ENCODE measurements at places on chromosomes 7 and 10.

DNA sequence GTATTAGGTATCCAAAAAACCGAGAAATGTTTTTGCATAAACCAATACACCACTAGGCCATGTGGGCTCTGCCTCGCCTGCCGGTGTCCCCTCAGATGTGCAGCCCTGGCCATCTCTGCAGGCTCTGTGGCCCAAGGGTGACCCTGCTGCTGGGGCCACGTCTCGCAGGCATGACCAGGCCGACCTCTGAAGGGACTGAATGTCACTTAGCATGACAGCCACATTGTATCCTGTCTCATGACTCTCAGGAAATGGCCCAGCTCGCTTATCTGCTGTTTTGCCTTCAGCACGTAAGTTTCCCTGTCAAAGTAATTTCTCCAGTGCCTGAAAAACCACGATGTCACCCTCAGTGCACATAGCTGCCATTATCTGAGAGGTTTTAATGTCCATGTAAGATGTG lies 49.5 kb upstream of the ZNF32 start:
- H3K4me3 ChIP-seq: no peak overlapping the region
- peaks cover 3% of the 10 kb centered on the region for H3K27me3 ChIP-seq
- peaks cover 9% of the 10 kb centered on the region for H3K4me1 ChIP-seq
- no peak overlapping the region for H3K27ac ChIP-seq
- no peaks in the 10 kb centered on the region for H3K36me3 ChIP-seq

DNA sequence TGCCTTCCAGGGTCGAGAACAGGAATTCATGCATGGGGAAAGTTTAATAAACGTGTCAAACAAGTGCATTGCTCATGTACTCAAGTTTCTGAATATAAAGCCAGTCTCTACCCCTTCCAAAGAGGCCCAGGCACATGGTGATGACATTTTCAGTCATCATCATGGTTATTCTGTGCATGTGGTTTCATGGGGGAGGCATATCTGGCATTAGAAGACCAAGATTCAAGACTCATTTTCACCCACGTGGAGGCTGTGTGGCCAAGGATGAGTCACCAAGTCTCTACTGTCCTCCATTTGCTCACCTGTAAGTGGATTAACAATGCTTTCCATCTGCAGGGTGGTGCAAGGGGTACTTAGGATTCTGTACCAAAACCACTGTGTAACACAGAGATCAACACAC lies 34.0 kb upstream of the CNPY1 start:
- H3K27ac ChIP-seq: no peak overlapping the region
- H3K27me3 ChIP-seq: peaks cover 41% of the 10 kb centered on the region
- DNase-seq: no peak
- H3K4me3 ChIP-seq: no peak overlapping the region

GRCh38 chr10:97711640-97712572 lies 1.6 kb upstream of the MARVELD1 start:
- peaks cover 21% of the 10 kb centered on the region for H3K4me1 ChIP-seq
- H3K27me3 ChIP-seq: no peaks in the 10 kb centered on the region

GRCh38 chr7:67462781-67463191 lies 466.2 kb downstream of the TYW1 start:
- no peaks in the 10 kb centered on the region for H3K36me3 ChIP-seq
- H3K4me1 ChIP-seq: no peaks in the 10 kb centered on the region
- H3K27me3 ChIP-seq: peaks cover 27% of the 10 kb centered on the region
- H3K27ac ChIP-seq: no peak overlapping the region
- no peak overlapping the region for H3K4me3 ChIP-seq

DNA sequence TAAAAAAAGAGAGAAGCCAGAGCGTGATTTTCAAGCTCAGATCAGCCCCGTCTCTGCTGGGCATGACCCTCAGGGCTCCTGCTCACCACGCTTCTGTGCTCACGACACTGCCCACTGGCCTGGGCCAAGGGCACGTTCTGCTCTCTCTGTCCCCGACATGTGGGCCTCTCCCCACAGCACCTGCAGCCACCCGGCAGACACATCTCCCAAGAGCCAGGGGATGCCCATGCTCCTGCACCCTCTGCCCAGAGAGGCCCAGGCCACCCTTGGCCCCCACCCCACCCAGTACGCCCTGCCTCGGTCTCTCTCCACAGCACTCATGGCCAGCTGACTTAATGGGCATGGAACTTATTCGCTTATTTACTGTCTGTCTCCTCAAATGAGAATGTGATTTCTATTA lies 175.4 kb upstream of the RNF32 start:
- DNase-seq: no peak
- no peaks in the 10 kb centered on the region for H3K4me1 ChIP-seq
- no peak overlapping the region for H3K4me3 ChIP-seq

DNA sequence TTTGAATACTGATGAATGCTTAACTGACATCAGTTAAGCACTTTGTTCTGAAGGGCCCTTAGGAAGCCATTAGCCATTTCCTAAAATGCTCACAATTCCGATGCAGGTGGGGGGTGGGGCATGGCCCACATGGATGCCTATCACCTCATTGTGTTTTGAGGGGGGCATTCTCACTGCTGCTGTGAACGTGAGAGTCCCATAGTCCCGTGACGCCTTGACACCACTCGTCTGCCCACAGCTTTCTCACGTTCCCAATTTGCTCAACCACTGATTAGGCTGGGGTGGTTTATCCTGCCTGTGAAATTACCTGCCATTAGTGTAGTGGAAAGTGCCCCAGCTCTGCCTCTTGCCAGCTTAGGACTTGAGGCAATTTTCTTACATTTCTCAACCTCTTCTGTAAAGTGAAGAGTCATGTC lies 31.9 kb downstream of the DUSP5 start:
- no peaks in the 10 kb centered on the region for H3K27me3 ChIP-seq
- no peak overlapping the region for H3K4me3 ChIP-seq
- peaks cover 18% of the 10 kb centered on the region for H3K4me1 ChIP-seq
- no peak for DNase-seq

- H3K4me3 ChIP-seq: no peak overlapping the region
- no peaks in the 10 kb centered on the region for H3K36me3 ChIP-seq
- peaks cover 1% of the 10 kb centered on the region for H3K4me1 ChIP-seq
- peak overlapping the region; percentile 70 for H3K27ac ChIP-seq
Measured at GRCh38 chr7:20064974-20065862, 152.0 kb downstream of the MACC1 start.

GRCh38 chr7:83796760-83797159 lies 147.8 kb upstream of the SEMA3E start:
- H3K27me3 ChIP-seq: no peaks in the 10 kb centered on the region
- no peaks in the 10 kb centered on the region for H3K4me1 ChIP-seq
- H3K36me3 ChIP-seq: no peaks in the 10 kb centered on the region
- DNase-seq: no peak

DNA sequence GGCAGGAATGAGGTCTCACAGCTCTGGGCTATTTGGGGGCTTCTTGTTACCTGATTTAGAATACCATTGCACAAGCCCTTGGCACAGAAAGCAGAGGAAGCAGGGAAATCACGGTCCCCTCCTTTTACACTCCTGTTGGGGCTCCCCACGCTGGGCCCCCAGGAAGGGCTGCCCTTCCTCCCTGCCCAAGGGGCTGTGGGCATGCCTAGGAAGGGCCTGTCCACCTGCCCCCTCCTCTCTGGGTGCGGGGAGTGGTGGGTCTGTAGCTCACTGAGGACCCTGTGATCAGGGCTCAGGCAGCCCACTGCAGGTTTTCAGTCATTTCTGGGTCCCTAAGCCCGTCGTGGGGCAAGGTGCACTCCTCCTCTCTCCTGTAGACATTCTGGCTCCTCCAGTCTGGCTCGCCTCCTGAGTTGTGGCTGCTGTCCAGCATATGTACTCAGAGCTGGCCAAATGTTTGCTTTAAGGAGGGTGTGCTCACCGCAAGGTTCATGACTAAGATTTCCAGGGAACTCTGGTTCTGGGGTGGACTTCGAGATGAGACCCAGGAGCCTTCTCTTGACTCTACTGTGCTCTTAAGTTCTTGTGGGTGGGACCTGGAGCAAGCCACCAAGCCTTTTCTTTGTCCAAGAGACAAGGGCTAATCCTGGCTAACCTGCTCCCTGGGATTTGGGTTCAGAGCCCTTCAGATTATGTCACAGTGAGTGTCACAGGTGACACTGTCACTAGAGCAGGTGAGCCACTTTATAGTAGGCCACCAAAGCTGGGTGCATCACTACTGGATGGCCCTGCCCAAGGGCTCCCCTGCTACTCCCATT lies 56.0 kb downstream of the TACR2 start:
- H3K4me3 ChIP-seq: no peak overlapping the region
- peak; percentile 85 for DNase-seq
- peaks cover 38% of the 10 kb centered on the region for H3K36me3 ChIP-seq
- H3K4me1 ChIP-seq: peaks cover 16% of the 10 kb centered on the region

DNA sequence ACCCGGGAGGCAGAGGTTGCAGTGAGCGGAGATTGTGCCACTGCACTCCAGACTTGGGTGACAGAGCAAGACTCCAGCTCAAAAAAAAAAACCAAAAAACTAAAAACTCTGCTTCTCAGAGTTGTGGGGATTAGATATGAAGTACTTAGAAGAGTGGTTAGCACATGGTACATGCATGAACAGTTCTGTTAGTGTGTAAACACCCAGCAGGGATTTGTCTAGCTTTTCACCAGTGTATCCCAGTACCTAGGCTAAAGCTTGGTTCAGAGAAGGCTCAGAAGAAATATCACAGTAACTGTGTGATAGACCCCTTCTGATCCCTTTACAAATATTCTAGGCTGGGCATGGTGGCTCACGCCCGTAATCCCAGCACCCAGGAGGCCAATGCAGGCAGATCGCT lies 9.5 kb downstream of the PPIA start:
- peaks cover 32% of the 10 kb centered on the region for H3K36me3 ChIP-seq
- no peak overlapping the region for H3K27ac ChIP-seq
- no peak for DNase-seq
- no peaks in the 10 kb centered on the region for H3K27me3 ChIP-seq
- peaks cover 6% of the 10 kb centered on the region for H3K4me1 ChIP-seq

- no peaks in the 10 kb centered on the region for H3K27me3 ChIP-seq
- peak; percentile 44 for DNase-seq
- no peaks in the 10 kb centered on the region for H3K36me3 ChIP-seq
- peaks cover 18% of the 10 kb centered on the region for H3K4me1 ChIP-seq
Measured at GRCh38 chr7:51035716-51036115, 253.0 kb upstream of the GRB10 start.

GRCh38 chr7:158495786-158496185 lies 91.8 kb downstream of the PTPRN2 start:
- no peak overlapping the region for H3K4me3 ChIP-seq
- no peaks in the 10 kb centered on the region for H3K36me3 ChIP-seq
- DNase-seq: no peak

DNA sequence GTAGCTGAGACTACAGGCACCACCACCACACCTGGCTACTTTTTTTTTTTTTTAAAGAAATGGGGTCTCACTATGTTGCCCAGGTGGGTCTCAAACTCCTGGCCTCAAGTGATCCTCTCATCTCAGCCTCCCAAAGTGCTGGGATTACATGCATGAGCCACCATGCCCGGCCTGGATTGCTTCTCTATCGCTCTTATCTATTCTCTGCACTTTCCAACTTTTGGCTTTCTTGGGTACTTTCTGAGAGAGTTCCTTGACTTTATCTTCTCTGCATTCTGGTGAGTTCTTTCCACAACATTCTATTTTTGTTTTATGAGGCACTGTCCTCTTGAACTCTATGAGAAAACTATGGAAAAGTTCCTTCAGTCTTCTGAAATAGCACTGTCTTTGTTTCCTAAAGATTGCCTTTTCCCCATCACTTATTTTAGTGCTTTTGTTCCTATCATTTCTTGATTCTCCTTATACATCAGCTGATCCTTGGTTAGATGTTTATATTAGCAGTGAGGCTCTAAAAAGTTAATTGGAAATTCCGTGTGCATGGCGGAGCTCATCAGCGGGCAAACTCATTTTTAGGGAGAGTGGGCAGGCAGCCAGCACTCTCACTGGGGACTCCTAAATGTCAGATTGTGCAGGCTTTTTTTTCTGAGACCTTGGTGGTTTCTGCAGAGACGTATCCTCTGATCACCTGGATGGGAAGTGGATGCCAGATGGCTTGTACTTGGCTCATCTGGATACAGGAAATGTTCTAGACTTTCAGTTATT lies 43.9 kb downstream of the HIP1 start:
- no peaks in the 10 kb centered on the region for H3K36me3 ChIP-seq
- peaks cover 5% of the 10 kb centered on the region for H3K4me1 ChIP-seq
- no peaks in the 10 kb centered on the region for H3K27me3 ChIP-seq

DNA sequence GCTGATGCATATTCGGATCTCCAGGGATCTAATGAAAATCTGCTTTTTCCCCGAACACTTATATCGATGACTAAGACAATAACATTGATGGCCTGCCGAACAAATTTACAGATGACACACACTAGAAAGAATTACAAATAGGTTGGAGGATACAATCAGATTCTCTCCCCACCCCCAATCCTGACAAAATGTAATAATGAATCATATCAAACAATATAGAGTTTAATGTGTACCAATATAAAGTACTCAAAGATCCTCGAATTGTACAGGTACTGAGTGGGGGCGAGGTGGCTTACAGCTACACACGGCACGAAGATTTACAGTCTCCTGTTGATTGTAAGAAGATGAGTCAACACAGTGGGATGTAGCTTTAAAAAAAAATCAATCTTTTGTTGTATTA lies 182.7 kb upstream of the MKLN1 start:
- DNase-seq: peak; percentile 23
- no peaks in the 10 kb centered on the region for H3K27me3 ChIP-seq
- peaks cover 2% of the 10 kb centered on the region for H3K36me3 ChIP-seq

- H3K4me1 ChIP-seq: peaks cover 16% of the 10 kb centered on the region
- H3K27ac ChIP-seq: no peak overlapping the region
- no peaks in the 10 kb centered on the region for H3K27me3 ChIP-seq
- no peak overlapping the region for H3K4me3 ChIP-seq
- DNase-seq: peak; percentile 60
Measured at GRCh38 chr7:28688651-28689050, 269.5 kb downstream of the TRIL start.

DNA sequence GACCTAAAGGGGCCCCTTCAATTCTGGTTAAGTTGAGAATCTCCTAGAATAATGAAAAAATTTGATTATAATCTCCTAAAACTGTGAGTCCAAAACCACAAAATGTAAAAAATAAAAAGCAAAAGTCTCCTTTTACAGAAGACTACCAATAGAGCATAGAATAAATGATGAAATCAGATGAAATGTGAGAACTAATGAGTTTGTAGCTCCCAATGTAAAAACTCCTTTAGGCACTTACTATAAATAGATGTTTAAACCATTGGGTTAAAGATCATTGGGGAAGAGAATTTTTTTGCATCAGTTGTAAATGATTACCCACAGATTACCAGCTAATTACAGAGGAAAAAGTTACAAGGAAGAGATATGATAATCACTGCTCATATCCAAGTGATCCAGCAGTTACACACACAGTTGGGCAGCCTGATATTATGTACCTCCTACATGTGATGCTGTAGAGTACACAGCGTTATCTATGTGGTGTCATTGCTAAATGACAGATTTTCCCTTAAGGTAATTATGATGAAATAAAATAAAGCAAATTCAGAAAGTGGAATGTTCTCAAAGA lies 282.7 kb upstream of the SEMA3D start:
- no peak overlapping the region for H3K4me3 ChIP-seq
- H3K36me3 ChIP-seq: no peaks in the 10 kb centered on the region
- no peaks in the 10 kb centered on the region for H3K4me1 ChIP-seq
- no peaks in the 10 kb centered on the region for H3K27me3 ChIP-seq

DNA sequence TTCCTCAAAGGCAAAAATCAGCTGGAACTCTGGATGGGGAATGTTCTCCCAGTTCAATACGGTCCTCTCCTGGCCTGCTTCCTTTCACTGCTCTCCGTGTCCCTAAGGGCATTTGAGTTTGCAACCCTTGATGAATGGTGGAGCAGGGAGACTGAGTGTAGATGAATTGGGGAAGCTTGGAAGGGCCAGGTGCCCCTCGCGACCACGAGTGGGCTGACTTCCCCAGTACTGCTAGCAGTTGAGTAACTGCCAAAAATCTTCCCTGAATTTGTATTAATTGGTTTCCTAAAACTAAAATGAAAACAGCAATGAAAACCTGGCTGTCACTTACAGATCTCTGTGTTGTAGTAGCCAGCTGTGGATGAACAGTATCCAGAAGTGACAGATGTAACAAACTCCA lies 13.6 kb downstream of the IRF5 start:
- peaks cover 47% of the 10 kb centered on the region for H3K36me3 ChIP-seq
- no peak for DNase-seq
- H3K4me3 ChIP-seq: no peak overlapping the region
- peaks cover 13% of the 10 kb centered on the region for H3K4me1 ChIP-seq
